ENCODE measurements at places on chromosomes 2 and 18.

- no peak for DNase-seq
These were observed 1.6 kb downstream of the LRATD1 start for GRCh38 chr2:14634182-14634488.

DNA sequence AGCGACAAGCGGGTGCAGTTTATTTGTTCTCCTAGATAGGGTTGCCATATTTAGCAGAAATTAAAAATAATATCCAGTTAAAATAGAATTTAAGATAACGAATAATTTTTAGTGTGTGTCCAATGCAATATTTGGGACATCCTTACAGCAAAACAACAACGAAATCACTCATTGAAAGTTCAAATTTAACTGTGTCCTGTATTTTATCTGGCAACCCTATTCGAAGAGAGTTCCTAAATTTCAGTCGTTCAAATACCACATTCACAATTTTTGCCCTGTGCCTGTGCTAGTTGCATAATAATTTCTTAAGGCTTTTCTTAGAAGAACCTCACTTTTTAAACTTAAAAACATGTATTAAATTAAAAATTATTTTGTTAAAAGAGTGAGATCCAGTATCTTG, 664 bp downstream of the DGUOK start:
- DNase-seq: no peak

DNA sequence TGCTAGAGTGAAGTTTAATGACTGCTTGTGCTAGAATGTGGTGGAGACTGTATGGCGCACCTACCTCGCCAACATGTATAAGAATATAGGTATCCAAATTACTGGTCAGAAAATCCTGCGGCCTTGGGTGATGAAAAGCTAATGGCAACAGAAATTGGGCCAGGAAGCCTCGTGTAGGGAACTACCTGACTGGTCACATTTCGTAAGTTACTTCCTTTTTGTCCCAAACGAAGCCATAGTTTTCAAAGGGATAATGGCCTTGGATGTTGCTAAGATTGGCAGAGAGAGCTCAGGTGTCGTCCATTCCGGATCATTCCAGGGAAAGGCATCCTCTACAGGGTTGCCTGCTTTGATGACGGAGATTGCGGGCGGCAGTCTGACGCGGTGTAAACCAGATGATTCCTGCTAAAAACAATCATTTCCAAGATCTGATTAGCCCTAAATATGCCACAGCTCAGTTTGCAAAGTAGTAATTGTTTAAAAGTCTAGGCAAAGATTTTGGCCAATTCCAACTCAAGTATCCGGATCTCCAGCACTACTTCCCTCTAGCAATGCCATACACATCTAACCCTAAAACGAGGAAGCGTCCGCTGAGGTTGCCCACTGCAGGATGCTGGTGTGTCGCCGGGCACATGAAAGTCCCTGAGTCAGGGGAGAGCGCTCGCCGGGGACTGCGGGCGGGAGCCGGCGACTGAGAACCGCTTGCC, 708 bp upstream of the MALT1 start:
- DNase-seq: no peak

DNA sequence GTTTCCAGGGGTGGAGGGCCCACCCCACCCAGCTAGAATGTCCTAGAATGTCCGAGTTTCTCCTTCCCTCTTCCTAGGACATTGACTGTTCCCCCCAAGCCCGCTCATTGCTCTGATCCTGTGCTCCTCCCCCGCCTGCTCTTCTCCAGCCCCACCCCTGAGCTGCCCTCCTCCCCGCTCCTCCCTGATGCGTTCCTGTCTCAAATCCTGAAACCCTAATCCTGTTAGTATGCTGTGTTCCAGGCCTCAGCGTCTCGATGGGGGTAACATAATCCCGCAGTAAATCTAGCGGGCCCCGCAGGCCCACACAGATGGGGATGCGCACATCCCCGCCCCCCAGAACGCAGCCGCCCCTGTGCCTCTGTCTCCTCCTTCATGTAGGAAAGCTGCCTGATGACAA, 51.3 kb downstream of the NRP2 start:
- no peak for DNase-seq

DNA sequence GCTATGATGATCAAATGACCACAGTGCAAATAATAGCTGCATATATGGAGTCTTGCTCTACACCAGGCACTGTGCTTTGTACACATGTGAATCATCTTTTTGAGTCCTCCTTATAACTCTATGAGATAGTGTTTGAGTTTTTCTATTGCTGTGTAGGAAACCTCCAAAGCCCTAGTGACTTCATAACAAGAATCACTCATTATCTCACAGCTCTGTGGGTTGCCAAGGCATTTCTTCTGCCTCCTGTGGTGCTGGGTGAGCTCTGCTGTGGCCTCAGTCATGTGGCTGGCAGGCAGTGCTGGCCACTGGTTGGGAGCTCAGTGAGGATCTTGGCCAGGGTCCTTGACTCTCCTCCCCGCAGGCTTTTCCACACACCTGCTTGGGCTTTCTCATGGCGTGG, 153.4 kb downstream of the CAPN13 start:
- no peak for DNase-seq

- no peak for DNase-seq
These were observed 724.5 kb downstream of the EPHA4 start for GRCh38 chr2:220847589-220847988.

- no peak for DNase-seq
These were observed 10.2 kb downstream of the NMUR1 start for GRCh38 chr2:231519975-231520555.

DNA sequence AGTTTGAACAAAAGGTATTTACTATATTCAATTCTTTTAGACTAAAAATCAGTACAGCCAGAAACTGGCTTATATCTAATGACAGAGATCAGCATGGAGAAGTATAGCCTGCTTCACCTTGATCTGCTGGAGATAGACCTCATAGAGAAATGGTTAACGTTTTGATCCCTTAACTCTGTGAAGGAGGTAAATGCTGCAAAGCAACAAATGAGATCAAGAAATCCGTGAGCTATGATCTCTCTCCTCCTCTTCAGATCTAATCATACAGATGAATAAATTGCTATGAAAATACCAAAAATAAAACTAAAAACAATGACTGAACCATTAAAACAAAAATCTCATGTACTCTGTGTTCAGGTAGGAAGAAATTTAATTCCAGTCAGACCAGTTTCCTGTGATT, 42.8 kb downstream of the KLHL14 start:
- no peak for DNase-seq

Measured in left lobe of liver (tissue), 2 donors.